Activated naive CD4-positive, alpha-beta T cell treated with anti-CD3 and anti-CD28 coated beads, Interleukin-2, amount 50 U/mL, for 72 hours (primary cell): ENCODE measurements at places on chromosomes 12 and 14.

DNA sequence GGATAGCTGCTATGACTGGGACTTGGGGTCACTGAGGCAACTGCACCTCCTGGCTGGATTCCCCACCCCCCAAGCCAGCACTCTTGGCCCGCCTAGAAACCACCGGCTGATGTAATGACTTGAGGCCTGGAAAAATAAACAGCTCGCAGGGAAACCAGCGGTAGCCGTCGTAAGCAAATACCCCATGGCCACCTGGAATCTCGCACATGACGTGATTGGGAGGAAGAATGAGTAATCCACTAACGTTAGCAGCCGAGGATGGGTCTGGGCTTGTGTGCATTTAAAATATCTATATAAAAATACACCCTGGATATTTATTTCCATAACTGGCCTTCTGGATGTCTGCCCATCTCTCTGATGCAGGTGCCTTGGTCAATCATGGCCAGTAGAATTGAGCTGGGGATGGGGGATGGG is 120.1 kb downstream of the SMOC1 start:
- no peak for DNase-seq

- DNase-seq = no peak
Observed at GRCh38 chr14:32571995-32572866, 243.1 kb downstream of the AKAP6 start.

- no peak for DNase-seq
Observed at GRCh38 chr12:81257947-81258551, 180.2 kb downstream of the ACSS3 start.

GRCh38 chr12:56271031-56271430 is 4.3 kb downstream of the COQ10A start:
- DNase-seq = no peak

- DNase-seq = no peak
Observed at GRCh38 chr12:109639151-109639872, 65.7 kb downstream of the MVK start.

GRCh38 chr12:96989916-96990315 is 82.9 kb downstream of the NEDD1 start:
- no peak for DNase-seq

- DNase-seq = no peak
Observed at GRCh38 chr14:72891666-72892102, 2.2 kb downstream of the DPF3 start.

- DNase-seq = no peak
Observed at GRCh38 chr12:128483526-128484255, 216.7 kb downstream of the TMEM132C start.

DNA sequence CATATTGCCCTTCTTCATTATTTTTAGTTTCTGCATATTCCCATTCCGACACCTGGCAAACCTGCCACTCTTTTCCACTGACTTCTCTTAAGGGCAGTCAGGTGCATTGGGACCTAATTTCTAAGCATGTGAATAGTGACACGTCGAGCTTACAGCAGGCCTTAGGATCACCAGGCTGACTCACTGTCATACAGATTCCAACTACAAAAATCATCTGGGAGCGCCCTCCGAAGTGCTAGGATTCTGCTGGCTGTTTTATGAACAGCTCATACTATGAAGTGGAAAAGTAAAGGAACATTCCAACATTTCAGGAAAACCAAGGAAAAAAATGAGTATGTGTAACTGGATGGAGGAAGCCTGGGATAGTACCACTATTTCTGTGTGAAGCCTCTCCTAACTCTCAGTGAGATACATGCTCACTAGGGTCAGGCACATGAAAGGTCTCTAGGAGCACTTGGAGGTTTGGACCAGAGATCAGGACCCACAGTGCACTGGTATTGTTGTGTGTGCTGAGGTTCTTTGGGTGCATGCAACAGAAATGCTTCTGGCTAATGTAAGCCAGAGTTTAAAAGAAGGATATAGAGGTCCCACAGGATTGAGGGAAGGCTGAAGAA is 257.4 kb downstream of the ZFP36L1 start:
- DNase-seq = no peak

- DNase-seq = no peak
Observed at GRCh38 chr12:100435957-100436356, 37.7 kb upstream of the NR1H4 start.

DNA sequence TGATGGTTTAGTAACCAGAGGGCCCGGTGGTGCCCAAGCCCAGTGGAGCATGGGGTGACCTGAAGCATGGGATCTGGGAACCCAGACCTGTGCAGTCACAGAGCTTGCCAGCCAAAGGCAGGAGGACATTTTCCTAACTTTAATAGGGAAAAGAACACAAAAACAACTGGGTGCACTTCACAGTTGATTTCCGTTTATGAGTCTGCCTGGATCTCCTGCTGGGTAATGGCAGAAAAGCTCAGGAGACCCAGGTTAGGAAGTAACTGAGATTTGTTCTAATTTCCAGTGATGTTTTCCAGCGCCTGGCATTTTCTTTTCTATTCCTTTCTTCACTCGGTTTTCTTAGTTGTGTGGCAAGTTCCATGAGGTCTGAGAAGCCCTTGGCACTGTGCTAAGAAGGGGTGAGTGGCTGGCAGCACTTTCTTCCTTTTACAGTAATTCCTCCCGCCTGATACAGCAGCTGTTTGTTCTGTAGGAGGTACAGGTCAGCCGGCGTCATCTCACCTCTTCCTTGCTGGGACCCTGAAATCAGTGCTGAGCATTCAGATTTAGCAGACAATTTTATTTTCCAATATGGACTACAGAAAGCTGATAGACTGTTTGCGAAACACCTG is 5.1 kb downstream of the CACNA1C start:
- no peak for DNase-seq

GRCh38 chr12:95304673-95305198 is 87.1 kb downstream of the VEZT start:
- no peak for DNase-seq

GRCh38 chr12:52164624-52165023 is 27.2 kb downstream of the KRT80 start:
- DNase-seq = no peak

DNA sequence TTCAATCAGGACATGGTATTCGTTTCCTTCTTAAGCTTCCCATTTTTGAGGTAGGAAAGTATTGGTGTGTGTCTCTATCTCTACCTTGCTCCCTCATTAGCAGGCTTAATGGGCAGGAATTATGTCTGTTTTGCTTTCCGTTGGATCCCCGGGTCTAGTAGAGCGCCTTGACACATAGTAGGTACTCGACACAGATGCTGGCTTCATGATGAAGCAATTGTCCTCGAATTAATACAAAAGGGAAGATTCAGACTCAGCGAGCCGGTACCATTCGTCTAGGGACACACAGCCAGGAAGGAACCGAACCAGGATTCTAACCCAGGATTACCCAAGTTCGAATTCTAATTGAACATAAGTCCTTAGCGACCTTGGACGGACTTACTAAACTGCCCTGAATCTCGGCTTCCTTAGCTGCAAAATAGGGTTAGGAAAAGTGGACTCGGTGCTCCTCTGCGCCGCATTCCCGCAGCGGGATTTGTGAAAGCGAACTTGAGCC is 496 bp upstream of the ISCU start:
- DNase-seq = no peak

GRCh38 chr14:74526854-74527585 is 33.5 kb downstream of the ISCA2 start:
- DNase-seq = no peak

- DNase-seq = no peak
Observed at GRCh38 chr14:79568594-79568993, 642.7 kb downstream of the DIO2 start.

DNA sequence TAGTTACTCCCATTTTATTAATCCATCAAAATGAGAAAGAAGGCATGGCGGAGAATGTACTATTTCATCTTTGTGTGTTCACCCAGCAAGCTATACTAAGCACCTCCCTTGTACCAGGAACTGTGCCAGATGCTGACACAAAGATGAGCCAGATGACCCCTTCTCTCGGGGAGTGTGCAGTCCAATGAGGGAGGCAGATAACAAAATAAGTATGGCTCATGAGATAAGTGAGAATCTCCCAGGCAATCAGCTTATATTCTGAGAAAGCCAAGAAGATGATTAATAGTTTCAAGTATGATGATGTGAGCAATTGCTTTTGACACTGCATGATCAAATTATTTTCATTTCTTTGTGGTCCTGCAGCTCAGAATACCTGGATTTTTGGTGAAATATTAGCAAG is 1.3 kb upstream of the TMEM233 start:
- no peak for DNase-seq

GRCh38 chr14:28163897-28164296 is 602.7 kb upstream of the FOXG1 start:
- no peak for DNase-seq

DNA sequence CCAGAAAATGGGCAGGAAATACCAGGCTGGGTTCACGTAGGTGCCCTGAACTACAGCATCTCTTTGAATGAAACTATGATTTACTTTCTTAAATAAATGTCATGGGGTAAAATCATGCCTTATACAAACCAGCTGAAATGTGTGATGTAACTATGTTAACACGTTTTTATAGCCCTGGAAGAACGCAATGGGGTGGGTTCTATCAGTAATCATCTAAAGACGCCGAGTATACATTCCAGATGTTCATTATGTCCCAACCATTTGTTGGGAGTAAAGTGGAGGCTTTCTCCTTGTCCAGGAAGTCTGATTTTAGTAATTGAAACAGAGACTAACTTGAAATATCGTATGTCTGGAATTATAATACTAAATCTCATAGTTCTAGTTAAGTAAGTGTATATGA is 16.2 kb upstream of the IGF1 start:
- no peak for DNase-seq

DNA sequence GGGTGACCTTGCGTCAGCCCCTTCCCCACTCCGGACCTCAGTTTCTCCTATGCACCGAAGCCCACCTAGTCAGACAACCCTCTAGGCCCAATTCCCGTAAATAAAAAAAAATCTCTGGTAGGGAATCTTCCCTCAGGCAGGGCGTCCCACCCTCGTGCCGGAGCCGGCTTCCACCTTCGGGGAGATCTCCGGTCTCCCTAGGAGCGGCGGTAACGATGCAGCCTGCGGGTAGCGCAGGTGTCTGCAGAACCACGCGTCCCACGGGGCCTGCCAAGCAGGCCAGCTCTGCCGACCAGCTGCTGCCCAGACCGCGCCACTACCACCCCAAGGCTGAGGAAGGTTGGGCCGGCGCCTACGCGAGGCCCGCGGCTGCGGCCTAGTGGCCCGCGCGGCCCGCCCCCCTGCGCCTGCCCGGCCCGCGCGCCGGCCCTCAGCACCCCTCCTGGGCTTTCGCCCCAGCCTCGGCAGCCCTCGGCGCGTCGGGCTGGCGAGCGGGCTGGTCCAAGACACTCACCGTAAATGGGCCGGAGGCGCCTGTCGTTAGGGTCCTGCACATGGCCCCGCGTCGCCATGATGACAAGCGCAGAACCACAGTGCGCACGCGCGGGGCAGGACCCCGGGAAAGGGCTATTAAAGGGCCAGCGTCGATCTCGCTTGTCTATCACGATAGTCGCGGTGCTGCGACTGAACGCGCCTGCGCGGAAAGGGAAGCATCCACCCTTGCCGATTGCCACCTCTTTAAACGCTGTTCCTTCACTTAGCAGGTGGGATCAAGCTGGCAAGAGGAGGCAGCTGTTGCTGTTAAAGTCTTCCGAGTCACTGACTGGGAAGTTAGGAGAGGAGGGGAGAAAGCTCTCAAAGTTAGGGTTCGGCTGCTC is at the start of gene NAA25:
NAA25 (minus strand) TSS at position 582 of the 878 bp plus-strand sequence; CDS start at position 572, 10 bp downstream.
- peak; percentile 87 for DNase-seq

DNA sequence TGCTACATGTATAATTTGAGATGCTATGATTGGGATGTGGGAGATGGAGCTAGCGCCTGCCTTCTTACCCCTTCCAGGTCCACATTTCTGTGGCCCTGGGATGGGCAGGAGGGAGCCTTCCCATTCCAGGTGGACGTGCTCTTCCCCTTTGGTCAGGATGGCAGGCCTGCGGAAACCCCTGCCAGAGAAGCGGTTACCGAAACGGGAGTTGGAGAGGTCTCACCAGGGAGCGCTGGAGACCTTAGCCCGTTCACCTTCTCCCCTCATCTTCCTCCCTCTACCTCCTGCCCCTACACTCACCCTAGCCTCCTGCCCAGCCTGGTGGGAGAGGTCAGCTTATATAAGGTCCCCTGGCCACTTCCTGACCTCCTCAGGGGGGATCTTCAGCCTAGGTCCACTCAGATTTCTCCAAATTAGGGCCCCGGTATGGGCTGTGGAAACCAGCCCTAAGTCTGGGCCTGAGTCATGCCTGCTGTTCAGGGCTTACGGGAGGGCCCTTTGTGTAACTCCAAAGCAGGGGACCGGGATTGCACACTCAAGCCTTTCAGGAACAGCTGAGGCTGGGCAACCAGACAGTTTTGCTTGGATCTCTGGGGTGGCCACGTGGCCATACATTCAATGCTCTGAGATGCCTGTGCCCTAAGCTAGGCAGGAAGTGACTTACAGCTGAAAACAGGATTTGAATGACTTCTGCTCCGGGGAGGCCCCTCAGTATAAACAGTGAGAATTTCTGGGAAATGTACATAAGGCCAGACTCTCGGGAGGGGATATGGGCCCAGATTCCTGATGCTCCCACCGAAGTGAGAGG is 10.2 kb upstream of the MEG3 start:
- DNase-seq = no peak

DNA sequence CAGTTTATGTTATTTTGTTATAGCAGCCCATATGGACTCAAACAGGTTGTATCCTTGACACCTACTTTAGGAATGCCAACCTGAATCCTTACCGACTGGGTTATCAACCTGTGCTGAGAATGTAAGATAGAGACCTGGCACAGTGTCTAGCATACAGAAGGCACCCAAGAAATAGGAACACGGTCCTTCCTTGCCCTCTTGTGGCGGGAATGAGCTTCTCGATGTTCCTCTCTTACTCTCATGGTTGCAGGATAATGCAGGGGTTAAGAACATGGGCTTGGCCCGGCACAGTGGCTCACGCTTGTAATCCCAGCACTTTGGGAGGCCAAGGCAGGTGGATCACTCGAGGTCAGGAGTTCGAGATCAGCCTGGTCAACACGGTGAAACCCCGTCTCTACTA is 6.5 kb downstream of the C12orf43 start:
- no peak for DNase-seq

DNA sequence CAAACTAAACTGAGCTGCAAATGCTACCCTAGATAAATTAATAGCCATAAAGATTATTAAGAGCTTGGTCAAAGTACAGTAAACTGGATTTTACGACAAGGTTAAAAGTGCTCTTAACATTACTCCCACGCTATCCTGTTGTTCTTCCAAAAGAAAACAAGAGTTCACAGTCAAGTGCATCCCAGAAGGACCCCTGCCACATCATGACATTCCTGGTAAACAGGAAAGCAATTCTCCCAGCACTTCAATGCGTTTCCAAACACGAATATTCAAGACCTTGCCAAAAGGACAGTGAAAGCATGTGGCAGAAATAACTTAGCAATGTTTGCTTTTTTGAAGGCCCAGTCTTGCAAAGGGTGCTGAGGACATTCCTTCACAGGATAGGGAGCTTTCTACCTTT is 11.2 kb downstream of the SPRING1 start:
- no peak for DNase-seq

GRCh38 chr14:72049462-72049861 is 117.2 kb downstream of the RGS6 start:
- no peak for DNase-seq
